ENCODE measurements at places on chromosomes 6 and 20.

DNA sequence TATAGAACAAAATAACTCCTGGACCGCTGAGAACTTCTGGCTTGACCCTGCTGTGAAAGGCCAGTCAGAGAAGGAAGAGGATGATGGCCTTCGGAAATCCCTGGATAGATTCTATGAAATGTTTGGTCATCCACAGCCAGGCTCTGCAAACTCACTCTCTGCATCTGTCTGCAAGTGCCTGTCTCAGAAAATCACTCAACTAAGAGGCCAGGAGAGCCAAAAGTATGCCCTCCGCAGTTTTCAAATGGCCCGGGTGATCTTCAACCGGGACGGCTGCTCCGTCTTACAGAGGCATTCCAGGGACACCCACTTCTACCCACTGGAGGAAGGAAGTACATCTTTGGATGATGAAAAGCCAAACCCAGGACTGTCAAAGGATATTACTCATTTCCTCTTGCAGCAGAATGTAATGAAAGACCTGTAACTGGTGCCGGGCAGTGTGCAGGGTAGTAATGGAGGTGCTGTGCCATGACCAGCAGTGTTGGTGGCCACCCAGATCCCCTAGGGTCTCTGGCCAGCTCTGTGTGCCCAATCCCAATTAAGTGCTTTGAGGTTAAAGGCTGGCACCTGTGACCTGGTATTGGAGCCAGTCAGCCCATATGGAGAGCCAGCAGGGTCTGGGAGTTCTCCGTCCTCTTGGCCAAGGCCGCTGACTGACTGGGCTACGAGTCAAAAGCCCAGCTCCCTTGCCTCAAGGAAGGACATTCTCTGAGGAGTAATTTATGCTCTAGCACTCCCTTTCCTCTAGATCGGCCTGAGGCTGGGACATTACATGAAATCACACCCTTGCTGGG lies 87.1 kb downstream of the TRMT6 start:
- no peak for DNase-seq

DNA sequence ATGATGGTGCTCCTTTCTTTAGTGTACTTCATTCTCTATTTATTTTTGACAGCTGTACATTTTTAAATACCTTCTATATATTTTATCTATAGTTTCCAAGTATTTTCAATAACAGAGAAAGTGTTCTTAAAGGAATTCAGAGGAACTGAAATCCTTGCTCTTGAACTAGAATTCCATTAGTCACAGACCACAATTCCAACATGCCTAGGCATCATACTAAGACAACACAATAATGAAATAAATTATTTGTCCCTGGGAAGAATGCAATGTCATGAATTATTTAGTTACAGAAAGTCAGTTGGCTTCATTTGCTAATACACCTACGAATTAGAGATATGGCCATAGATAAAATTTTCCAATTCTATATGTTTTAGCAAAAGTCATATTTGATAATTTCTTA lies 671.2 kb downstream of the EPHA7 start:
- DNase-seq: no peak

- DNase-seq: no peak
Measured at GRCh38 chr20:2133318-2134183, 31.9 kb downstream of the STK35 start.

DNA sequence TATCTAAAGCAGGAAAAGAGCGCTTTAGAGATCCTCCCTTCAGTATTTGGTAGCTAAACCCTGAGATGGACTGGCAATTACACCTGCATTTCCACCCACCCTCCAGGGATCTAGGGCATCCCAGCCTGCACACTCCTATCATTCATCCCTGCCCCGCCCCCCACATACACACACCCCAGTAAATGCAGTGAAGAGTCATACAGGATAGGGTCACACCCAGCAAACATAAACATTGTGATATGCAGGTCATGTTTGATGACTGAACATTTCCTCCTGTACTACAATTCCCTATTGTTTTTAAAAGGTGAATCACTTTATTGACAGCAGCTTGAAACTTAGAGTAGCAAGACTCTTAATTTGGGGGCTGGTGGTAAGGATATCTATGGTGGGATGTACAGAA lies 112.9 kb downstream of the FOXO3 start:
- no peak for DNase-seq

- DNase-seq: no peak
Measured at GRCh38 chr6:124475176-124475575, 487.1 kb upstream of the RNF217 start.

DNA sequence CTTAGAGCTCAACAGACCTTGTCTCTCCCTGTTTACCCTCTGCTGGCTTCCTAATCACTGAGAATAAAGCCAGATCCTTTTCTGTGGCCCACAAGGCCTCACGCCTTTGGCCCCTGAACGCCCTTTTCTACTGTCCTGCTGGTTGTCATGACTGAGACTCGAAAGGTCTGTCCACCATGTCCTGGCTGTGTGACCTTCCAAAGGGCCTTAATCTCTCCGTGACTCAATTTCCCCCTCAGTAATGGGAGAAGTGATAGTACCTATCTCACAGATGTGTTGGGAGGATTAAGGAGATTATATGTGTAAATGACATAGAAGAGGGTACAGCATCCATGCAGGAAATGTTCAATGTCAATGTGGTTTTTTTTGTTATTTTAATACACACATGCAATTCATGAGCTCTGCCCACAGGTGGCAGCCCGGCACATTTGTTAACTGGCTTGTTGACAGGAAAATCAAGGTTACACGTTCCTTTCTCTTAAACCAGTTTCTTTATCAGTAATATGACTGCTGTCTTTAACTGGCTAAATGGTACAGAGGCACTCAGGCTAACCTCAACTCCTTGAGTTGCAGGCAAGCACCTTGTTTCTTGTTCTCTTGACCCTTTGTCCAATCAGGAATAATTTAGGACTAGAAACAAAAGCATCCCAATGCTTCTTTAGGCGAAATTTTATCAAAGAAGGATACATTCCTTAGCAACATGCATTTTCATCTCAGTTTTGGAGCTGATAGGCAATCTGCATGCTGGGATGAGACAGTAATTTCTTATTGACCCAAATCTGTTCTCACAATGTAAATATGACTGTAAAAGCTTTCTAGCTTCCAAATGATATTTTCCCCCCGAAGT lies 16.6 kb downstream of the SLC22A1 start:
- DNase-seq: peak; percentile 54

- DNase-seq: no peak
Measured at GRCh38 chr6:141467881-141468280, 664.8 kb upstream of the GJE1 start.

- no peak for DNase-seq
Measured at GRCh38 chr6:137122612-137123011, 50.8 kb downstream of the IL22RA2 start.

GRCh38 chr6:42275376-42276033 lies 57.8 kb upstream of the MRPS10 start:
- DNase-seq: no peak

- no peak for DNase-seq
Measured at GRCh38 chr20:59013031-59013951, 5.9 kb upstream of the TUBB1 start.

DNA sequence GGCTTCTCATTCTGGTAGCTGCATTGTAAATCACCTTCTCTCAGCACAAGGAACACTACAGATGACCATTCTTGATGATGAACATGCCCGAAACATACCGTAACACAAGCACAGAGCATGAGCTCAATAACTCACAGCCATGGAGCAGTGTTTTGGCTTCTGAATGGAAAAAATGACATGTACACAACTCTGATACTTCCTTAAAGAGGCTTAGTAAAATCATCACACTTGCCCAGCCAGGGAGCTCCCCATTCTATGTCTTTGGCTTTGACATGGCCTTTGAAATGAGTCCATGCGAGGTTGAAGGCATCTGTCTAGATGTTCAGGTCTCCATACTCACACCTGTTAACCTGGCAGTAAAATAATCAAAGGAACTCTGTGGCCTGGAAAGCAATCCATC lies 87.6 kb downstream of the MYB start:
- no peak for DNase-seq

- DNase-seq: no peak
Measured at GRCh38 chr6:132063204-132063603, 112.0 kb upstream of the CCN2 start.

DNA sequence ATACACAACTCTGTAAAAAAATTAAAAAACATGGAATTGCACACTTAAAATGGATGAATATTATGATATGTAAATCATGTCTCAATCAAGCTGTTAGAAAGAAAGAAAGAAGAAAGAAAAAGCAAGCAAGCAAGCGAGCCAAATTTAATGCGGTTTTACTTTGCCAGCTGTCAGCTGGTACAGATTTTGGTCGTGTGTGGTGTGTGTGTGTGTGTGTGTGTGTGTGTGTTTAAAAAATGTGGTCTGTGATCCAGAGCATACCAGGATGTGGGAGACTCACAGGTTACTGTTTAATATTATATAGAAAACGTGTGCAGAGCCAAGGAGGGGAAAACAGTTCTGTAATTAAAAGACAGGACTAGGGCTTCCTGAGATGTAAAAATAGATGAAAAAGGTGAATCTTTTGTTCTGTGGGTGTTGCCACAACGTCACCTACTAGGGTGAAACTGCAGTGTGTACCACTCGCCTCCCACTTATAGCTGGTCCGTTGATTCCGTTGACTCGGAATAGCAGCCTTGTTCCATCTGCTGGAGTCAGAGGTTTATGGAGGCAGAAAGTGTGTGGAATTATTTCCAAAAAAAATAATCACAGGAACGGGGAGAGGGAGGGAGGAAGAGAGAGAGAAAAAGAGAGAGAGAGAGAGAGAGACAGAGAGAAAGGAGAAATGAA lies 197.7 kb downstream of the BCAS1 start:
- no peak for DNase-seq

GRCh38 chr6:16329233-16329632 lies 90.8 kb downstream of the GMPR start:
- DNase-seq: no peak
